ENCODE measurements at places on chromosomes 5 and 9. TPM values are rescaled to one million over a fixed set of nuclear protein-coding genes. Genes with fewer than 3 reads are reported as not detected.

DNA sequence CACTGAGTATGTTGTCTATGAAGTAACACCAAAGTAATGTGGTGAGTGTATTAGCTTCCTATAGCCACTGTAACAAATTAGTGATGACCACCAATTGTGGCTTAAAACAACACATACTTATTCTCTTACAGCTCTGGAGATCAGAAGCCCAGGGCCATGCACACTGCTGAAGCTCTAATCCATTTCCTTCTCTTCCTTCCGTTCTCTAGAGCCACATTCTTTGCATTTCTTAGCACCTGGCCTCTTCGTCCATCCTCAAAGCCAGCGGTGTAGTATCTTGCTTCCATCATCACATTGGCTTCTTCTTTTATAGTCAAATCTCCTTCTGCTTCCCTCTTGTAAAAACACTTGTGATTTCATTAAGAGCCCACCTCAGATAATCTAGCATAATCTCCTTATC lies 230.3 kb upstream of the RFX3 start:
- no peak for DNase-seq

DNA sequence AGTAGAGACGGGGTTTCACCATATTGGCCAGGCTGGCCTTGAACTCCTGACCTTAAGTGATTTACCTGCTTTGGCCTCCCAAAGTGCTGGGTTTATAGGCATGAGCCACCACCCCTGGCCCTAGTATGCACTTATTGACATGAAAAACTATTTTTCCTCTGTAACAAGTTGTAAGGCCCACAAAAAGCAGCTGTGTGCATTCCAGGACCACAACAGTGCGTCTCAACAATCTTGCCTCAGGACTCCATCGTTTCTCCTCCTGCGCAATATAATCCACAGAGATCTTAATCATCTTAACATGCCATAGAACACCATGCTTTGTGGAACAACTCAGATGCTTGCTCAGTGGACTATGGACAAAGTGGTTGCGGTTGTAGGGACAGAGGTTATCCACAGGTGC lies 10.2 kb downstream of the OR2V1 start:
- DNase-seq: no peak

DNA sequence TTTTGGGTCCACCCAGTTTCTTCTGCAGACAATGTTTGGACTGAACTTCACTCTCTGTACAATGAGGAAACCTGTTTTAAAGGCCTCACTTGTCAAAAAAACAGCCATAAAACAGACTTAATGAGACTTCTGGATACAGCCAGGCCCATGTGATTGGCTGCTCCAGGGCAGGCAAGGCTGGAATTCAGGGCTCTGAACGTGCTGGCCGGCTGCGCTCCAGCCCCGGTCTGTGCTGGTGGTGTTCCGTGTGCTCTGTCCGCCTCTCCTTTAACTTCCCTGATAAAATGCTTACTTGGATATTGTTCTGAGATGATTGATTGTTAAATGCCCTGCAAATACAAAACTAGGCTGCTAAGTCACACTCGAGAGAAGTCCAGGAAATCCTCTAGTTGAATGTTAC lies 131.2 kb upstream of the KLF4 start:
- DNase-seq: no peak

The FANCC gene
- 5.8 TPM for total RNA-seq

GRCh38 chr9:13718539-13718938 lies 439.0 kb upstream of the MPDZ start:
- no peak for DNase-seq

- no peak for DNase-seq
Measured at GRCh38 chr9:112086627-112087026, 88.5 kb downstream of the SUSD1 start.

GRCh38 chr9:112868461-112868860 lies 22.2 kb downstream of the SLC46A2 start:
- DNase-seq: no peak

DNA sequence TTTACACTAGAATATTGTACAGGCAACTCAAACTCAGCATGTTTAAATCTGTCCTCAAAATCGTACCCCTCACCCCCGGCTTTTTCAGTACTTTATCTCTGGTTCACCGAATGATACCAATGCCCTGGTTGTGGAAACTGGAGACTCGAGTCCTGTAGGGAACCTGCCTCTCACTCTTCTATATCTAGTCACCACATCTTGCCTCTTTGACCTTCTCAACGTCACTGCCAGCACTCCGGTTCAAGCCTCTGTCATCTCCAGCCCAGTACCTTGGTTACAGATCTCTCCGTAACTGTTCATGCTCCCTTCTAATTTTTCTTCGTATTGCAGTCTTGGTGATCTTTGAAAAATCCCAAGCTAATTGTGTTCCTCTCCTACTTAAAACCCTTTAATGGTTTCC lies 6.7 kb downstream of the SLC44A1 start:
- no peak for DNase-seq

- DNase-seq: no peak
Measured at GRCh38 chr5:146779211-146779869, 99.2 kb downstream of the PPP2R2B start.

DNA sequence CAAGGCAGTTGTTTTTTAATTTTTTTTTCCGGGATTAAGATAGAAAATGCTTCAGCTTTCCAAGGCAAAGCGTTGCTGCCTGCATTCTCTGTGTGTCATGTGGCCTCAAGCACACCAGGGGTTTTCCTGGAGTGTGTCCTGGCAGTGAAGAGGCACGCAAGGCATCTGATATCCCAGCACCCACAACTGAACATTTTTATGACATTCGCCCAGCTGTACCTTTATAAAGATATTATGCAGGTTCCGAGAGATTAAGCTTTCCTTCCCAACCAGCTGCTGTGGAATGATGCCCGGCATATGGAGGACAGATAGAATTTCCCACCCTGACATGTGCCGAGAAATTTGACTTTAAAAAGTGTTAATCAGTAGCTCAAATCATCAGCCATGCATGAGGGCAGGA lies 205.6 kb downstream of the GADD45G start:
- DNase-seq: no peak
